CD4-positive, alpha-beta T cell treated with Interleukin-17A for 1 hour (primary cell): ENCODE measurements at places on chromosomes 6 and 20.

- DNase-seq, result no peak
Observed at GRCh38 chr6:133171989-133172604, 69.1 kb upstream of the EYA4 start.

GRCh38 chr6:108350528-108350927, 55.7 kb downstream of the AFG1L start:
- DNase-seq, result no peak

- DNase-seq, result peak; percentile 35
Observed at GRCh38 chr6:156423829-156424228, 353.3 kb upstream of the ARID1B start.

GRCh38 chr6:90297867-90298381, 1.3 kb upstream of the BACH2 start:
- DNase-seq, result no peak

DNA sequence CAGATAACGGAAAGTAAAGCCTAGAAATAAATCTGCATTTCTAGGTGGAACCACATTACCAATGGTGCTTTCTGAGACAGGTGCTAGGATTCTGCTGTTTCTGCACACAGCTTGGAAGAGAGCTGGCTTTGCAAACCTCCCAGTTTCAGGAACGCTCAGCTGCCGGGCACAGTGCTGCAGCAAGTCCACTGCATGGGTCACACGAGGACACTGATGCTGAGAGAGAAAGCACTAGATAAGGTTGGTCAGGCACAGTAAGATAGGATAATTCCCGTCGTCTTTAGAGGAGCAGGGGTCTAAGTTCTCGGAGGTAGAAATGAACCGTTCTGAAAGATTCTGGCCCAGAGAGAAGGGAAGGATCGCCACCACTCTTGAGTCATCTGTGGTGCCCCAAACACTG, 11.0 kb downstream of the UNC93A start:
- DNase-seq, result no peak

GRCh38 chr20:59207742-59208357, 44.2 kb downstream of the ZNF831 start:
- peak; percentile 85 for DNase-seq

GRCh38 chr6:163705923-163706322, 291.4 kb downstream of the QKI start:
- DNase-seq, result no peak

DNA sequence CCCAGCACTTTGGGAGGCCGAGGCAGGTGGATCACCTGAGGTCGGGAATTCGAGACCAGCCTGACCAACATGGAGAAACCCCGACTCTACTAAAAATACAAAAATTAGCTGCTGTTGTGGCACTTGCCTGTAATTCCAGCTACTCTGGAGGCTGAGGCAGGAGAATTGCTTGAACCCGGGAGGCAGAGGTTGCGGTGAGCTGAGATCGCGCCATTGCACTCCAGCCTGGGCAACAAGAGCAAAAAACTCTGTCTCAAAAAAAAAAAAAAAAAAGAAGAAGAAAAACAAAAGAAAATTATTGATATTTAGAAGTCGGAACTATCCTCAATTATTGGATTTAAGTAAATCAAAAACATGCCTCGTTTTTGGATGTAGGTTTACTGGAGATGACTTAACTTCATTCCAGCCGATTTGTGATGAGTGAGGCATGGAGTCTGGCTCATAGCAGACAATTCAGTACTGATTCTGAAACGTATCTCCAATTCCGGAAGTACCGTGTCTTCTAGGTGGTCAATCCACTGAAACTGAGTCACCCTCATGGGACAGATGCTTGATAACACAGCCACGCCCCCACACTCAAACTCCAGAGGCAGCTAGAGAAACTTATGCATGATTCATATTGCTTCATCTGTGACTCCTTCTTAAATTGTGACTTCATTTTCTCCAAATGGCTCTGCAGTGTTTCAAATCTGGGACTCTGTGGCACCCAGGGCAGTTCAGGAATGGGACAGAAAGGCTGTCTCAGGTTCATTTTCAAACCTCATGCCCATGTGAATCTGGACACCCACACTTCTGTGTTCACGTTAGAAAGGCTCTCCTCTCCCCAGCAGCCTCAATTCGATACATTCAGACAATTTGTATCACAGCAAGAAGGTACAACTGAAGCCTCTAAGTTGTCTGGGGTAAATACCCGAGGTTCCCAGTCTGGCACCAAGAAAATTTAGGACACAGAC, 110.4 kb upstream of the ARMC2 start:
- DNase-seq, result no peak

GRCh38 chr6:64737418-64737817, 969.6 kb downstream of the EYS start:
- no peak for DNase-seq

GRCh38 chr6:39696986-39697788, 28.0 kb downstream of the KIF6 start:
- DNase-seq, result no peak

- peak; percentile 74 for DNase-seq
Observed at GRCh38 chr6:96923871-96924493, 546 bp upstream of the KLHL32 start.

GRCh38 chr20:46914789-46915379, 20.2 kb downstream of the EYA2 start:
- DNase-seq, result no peak

DNA sequence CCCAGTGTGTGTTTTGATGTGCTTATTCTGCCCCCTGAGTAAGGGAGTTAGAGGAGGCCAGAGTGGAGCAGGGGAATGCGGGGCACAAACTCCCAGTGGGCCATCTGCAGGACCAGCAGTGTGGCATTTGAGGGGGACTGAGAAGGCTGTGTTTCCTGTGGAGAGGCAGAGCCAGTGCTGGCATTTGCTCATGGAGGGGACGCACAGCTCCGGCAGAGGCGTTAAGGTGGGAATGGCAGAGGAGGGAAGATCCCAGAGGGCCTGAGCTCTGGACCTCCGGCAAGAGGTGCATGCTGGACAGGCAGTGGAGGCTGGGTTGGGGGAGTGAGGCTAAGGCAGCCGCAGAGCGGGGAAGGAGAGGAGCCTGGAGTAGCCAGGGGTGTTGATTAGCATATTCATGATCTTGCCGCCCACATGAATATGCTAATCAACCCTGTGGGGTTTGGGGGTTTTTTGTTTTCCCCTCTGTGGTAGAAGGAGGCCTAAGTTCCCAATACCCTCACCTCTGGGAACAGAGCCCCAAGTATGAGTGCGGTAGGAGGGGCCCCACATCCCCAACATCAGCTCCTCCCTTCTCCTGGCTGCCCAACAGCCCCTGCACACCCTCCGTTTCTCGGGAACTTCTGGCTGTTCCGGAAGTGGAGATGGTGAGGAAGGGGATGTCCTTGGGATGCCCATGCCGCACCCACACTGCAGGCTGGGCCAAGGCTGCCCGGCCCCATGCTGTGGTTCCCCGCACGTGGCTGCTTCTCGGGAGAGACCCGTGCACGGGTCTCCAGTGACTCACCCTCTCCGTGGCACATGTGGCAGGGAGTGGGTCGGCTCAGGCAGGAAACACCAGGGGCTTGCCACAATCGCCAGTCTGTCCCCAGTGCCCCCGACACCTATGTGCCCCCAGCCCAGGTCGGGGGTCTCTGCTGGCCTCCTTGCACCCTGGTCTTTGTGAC, 33.8 kb downstream of the DLGAP4 start:
- DNase-seq, result no peak

- DNase-seq, result no peak
Observed at GRCh38 chr20:22779878-22780277, 195.5 kb upstream of the FOXA2 start.

GRCh38 chr20:56788041-56788670, 159.1 kb downstream of the TFAP2C start:
- no peak for DNase-seq

DNA sequence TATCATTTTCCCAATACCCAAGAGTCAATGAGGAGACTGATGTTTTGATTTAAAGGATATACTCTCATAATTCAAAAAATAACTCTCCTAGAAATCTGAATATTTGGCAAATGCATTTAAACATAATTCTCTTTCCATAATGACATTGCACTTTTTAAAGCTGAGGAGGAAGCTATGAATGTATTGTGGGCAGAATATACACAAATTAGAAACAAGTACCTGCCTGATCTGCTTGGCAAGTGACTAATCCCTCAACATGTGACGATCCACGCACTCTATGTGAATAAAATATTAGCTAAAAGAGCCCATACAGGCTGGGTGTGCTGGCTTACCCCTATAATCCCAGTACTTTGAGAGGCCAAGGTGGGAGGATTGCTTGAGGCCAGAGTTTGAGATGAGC, 88.3 kb upstream of the CCDC28A start:
- DNase-seq, result no peak

GRCh38 chr6:157715728-157716164, 107.3 kb upstream of the SNX9 start:
- no peak for DNase-seq

DNA sequence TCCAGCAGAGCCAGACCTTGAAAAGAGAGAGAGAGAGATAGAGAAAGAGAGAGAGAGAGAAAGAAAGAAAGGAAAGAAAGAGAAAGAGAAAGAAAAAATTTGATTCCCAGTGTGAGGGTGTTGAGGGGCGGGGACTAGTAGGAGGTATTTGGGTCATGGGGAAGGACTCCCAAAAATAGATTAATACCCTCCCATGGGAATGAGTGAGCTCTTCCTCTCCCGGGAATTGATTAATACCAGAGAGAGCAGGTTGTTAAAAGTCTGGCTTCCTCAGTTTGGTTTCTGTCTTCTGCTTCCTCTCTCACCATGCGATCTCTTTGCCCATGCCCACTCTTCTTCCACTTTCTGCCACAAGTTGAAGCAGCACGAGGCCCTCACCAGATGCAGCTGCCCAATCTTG, 28.8 kb upstream of the CFAP206 start:
- no peak for DNase-seq

- no peak for DNase-seq
Observed at GRCh38 chr20:62643521-62644043, 1.3 kb downstream of the SLCO4A1 start.

DNA sequence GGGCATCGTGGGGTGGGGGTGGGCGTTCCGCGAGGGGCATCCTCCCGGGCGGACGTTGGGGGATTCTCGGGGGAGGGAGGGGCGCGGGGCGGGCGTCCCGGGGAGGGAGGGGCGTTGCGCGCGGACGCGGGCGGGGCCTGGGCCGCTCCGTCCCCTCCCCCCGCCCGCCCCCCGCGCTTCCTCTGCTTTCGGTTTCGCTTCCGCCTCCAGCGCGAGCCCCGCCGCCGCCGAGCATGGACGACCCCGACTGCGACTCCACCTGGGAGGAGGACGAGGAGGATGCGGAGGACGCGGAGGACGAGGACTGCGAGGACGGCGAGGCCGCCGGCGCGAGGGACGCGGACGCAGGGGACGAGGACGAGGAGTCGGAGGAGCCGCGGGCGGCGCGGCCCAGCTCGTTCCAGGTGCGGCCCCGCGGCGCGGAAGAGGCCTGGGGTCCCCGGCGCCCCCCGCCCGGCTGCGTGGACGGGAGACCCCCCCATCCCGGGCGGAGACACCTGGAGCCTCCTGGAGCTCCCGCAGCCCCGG, at the start of gene OGFR:
TSS of gene OGFR (plus strand) at position 209 of the 528 bp plus-strand sequence. CDS start at position 234, 25 bp downstream.
- DNase-seq, result peak; percentile 78

GRCh38 chr20:61990484-61990883, 75.2 kb downstream of the TAF4 start:
- no peak for DNase-seq

DNA sequence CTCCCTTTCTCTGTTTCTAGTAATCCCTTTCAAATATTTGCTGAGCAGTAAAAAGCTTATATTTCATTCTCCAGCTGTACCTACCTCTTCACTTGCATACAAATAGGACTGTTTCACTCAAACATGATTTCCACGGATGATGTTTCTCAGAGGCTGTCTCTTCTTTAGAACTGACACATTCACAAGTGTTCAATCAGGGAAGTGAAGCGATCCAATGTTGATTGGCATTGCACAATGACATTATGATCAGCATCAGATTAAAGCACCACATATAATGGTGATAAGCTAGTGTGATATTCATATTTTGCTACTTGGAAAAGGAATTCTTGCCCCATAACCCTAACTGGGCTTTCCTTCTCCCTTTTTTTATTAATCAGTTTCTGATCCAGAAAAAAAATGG, 681.8 kb downstream of the TBC1D32 start:
- no peak for DNase-seq

GRCh38 chr6:96789871-96790270, 47.4 kb downstream of the GPR63 start:
- DNase-seq, result no peak

DNA sequence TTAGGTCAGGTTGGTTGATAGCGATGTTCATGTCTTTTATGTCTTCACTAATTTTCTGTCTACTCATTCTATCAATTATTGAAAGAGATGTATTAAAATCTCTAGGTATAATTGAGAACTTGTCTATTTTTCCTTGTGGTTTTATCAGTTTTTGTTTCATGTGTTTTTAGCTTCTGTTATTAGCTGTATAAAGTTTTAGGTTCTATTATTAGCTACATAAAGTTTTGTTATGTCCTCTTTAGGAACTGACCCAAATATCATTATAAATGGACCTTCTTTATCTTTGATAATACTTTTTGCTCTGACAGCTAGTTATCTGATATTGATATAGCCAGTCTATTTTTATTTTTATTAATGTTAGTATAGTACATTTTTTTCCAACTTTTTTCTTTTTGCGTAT, 92.4 kb upstream of the TMEM170B start:
- DNase-seq, result no peak

DNA sequence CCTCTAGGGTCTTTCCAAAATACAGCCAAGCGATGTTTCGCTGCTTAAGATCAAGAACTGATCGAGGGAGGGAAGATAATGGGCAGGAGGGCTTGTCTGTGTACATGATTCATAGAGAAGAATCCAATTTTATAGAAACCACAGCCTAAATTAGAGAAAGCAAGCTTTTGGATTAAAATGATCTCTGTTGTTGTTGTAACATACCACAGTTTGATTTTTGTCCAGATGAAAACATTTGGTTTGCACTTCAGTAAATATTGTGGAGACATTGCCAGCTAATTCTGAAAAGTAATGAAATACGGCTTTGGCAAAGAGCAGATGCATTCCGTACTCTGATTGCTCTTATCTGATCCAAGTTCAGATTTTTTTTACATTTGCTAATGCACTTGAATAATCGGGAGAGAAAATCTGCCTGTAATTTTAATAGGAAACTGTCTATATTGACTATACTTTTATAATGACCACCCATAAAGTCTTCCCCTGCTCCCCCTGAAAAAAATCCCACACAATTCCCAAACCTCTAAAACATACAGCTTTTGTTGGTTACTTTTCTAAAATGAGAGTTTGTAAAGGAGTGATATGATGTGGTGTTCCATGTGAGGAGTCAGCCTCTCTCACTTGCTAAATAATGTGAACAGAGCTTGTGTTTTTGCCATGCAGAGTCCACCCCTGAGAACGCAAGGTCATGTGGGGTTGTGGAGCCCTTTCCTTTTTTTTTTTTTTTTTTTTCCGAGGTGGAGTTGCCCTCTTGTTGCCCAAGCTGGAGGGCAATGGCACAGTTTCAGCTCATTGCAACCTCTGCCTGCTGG, 199.9 kb downstream of the DTNBP1 start:
- no peak for DNase-seq

- no peak for DNase-seq
Observed at GRCh38 chr6:8627085-8627861, 191.9 kb upstream of the SLC35B3 start.

GRCh38 chr6:119133400-119133799, 54.9 kb upstream of the FAM184A start:
- no peak for DNase-seq

- DNase-seq, result no peak
Observed at GRCh38 chr6:136236466-136237293, 13.4 kb downstream of the MTFR2 start.
